Esophagus (tissue), 2 donors: ENCODE measurements at places on chromosomes 3 and 15. TPM values are rescaled to one million over a fixed set of nuclear protein-coding genes. Genes with fewer than 3 reads are reported as not detected.

Gene BCL2A1
- 1.6 TPM for polyA plus RNA-seq

Gene PCBP4
- polyA plus RNA-seq, result 11.7 TPM

Gene GOLGA8S
- 0.10 TPM for polyA plus RNA-seq

Gene TMEM41A
- polyA plus RNA-seq, result 19.1 TPM

Gene ANKUB1
- not detected for polyA plus RNA-seq

Gene CHMP2B
- polyA plus RNA-seq, result 30.6 TPM

Gene SOX2
- 23.6 TPM for polyA plus RNA-seq

Gene SEMA3G
- polyA plus RNA-seq, result 1.3 TPM

Gene HCLS1
- polyA plus RNA-seq, result 6.4 TPM

Gene PAK6
- polyA plus RNA-seq, result 16.6 TPM

Gene DNASE1L3
- polyA plus RNA-seq, result 7.5 TPM

Gene POC1A
- 5.2 TPM for polyA plus RNA-seq

Gene SEMA5B
- 0.28 TPM for polyA plus RNA-seq

Gene CCDC80
- polyA plus RNA-seq, result 6.2 TPM

Gene GOLGA6B
- polyA plus RNA-seq, result not detected

Gene PML
- polyA plus RNA-seq, result 18.8 TPM

Gene ALDH1A2
- 0.27 TPM for polyA plus RNA-seq

Gene ERICH6
- polyA plus RNA-seq, result not detected

Gene CYP8B1
- not detected for polyA plus RNA-seq

Gene CHAC1
- 21.1 TPM for polyA plus RNA-seq

Gene AGTR1
- 0.85 TPM for polyA plus RNA-seq

Gene GRK7
- not detected for polyA plus RNA-seq

Gene GPR156
- polyA plus RNA-seq, result 0.07 TPM

Gene MRAS
- 1.2 TPM for polyA plus RNA-seq

Gene GABRG3
- polyA plus RNA-seq, result not detected

Gene ADCY5
- 5.0 TPM for polyA plus RNA-seq

Gene ANKRD63
- polyA plus RNA-seq, result not detected
